Muscle of leg (tissue), 16 donors: ENCODE measurements at places on chromosomes 5 and 9. TPM values are rescaled to one million over a fixed set of nuclear protein-coding genes. Genes with fewer than 3 reads are reported as not detected.

- H3K4me3 ChIP-seq = no peak overlapping the region
- no peaks in the 10 kb centered on the region for H3K36me3 ChIP-seq
- H3K4me1 ChIP-seq = peaks cover 2% of the 10 kb centered on the region
- peak; percentile 30 for DNase-seq
These were observed 34.2 kb upstream of the STRBP start for GRCh38 chr9:123302348-123303214.

- DNase-seq = no peak
- peaks cover 3% of the 10 kb centered on the region for H3K36me3 ChIP-seq
- no peak overlapping the region for H3K4me3 ChIP-seq
- H3K27ac ChIP-seq = peak overlapping the region; percentile 90
These were observed 30.8 kb downstream of the COL15A1 start for GRCh38 chr9:98974554-98974953.

GRCh38 chr5:144028058-144028457, 142.4 kb downstream of the YIPF5 start:
- peaks cover 15% of the 10 kb centered on the region for H3K4me1 ChIP-seq
- no peaks in the 10 kb centered on the region for H3K27me3 ChIP-seq
- H3K27ac ChIP-seq = peak overlapping the region; percentile 78
- peak; percentile 96 for DNase-seq
- H3K36me3 ChIP-seq = no peaks in the 10 kb centered on the region

GRCh38 chr5:57420801-57421200, 61.8 kb downstream of the ACTBL2 start:
- no peak overlapping the region for H3K4me3 ChIP-seq
- peaks cover 5% of the 10 kb centered on the region for H3K4me1 ChIP-seq
- no peaks in the 10 kb centered on the region for H3K27me3 ChIP-seq
- no peak overlapping the region for H3K27ac ChIP-seq

GRCh38 chr5:33441241-33442177, 744 bp downstream of the TARS1 start:
- H3K36me3 ChIP-seq = peaks cover 10% of the 10 kb centered on the region
- H3K27me3 ChIP-seq = no peaks in the 10 kb centered on the region
- peaks cover 14% of the 10 kb centered on the region for H3K4me1 ChIP-seq
- peak; percentile 78 for DNase-seq

- H3K4me1 ChIP-seq = no peaks in the 10 kb centered on the region
- no peaks in the 10 kb centered on the region for H3K36me3 ChIP-seq
- H3K27ac ChIP-seq = no peak overlapping the region
- no peak overlapping the region for H3K4me3 ChIP-seq
- no peak for DNase-seq
- H3K27me3 ChIP-seq = no peaks in the 10 kb centered on the region
These were observed 9.4 kb upstream of the GLT6D1 start for GRCh38 chr9:135648494-135649410.

DNA sequence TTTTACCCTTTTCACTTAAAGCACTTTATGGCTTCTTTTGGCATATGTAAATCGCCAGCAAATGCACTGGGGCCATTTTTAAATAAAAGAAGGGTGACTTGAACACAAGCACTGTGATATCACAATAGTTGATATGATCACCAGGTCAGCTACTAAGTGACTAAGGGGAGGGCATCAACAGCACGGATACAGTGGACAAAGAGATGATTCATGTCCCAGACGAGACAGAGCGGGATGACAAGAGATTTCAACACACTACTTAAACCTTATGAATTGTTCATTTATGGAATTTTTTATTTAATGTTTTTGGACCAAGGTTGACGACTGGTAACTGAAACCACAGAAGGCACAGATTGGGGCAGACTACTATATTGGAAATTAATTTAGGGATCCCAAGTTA, 54.1 kb downstream of the RORB start:
- H3K27ac ChIP-seq = no peak overlapping the region
- no peaks in the 10 kb centered on the region for H3K36me3 ChIP-seq
- no peaks in the 10 kb centered on the region for H3K27me3 ChIP-seq
- no peak for DNase-seq
- H3K4me1 ChIP-seq = no peaks in the 10 kb centered on the region

DNA sequence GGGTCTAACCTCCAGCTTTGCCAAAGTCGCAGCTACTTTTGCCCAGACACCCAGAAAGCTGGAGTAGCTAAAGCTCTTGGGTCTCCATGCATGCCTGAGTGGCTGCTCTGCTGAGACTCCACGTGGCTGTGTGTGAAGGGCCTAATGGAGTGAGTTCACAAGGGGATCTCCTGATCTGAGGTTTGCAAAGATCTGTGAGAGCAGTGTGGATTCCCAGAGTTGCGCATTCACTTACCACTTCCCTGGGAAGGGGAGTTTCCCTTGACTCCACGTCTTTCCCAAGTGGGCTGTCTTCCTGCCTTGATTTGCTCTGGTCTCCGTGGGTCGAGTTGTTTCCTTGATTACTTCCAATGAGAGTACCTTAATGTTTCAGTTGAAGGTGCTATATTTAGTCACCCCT, 17.6 kb upstream of the CDKN2B start:
- no peaks in the 10 kb centered on the region for H3K4me1 ChIP-seq
- no peaks in the 10 kb centered on the region for H3K36me3 ChIP-seq
- no peaks in the 10 kb centered on the region for H3K27me3 ChIP-seq
- DNase-seq = no peak

GRCh38 chr5:26622947-26623346, 415.4 kb downstream of the CDH9 start:
- no peaks in the 10 kb centered on the region for H3K4me1 ChIP-seq
- no peaks in the 10 kb centered on the region for H3K27me3 ChIP-seq
- DNase-seq = no peak
- no peaks in the 10 kb centered on the region for H3K36me3 ChIP-seq
- no peak overlapping the region for H3K27ac ChIP-seq

DNA sequence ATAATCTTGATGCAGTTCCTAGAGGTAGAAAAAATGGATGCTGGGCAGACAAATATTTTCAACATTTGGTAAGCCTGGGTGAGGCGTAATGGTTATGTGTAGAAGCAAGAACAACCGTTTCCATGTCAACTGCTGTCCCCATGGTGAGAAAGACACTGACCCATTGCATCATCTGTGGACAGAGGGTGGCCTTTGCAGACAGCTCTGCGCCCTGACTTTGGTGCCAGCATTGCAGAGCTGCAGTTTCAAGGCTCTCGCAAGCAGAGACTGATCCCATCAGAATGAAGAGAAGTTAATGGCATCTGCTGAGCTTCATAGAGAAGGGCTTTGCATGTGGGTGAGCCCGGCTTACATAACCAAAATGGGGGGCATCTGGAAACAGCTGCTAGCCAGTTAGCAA, 179.0 kb upstream of the ADRA1B start:
- H3K4me3 ChIP-seq = no peak overlapping the region
- no peaks in the 10 kb centered on the region for H3K36me3 ChIP-seq
- no peak for DNase-seq
- no peak overlapping the region for H3K27ac ChIP-seq

DNA sequence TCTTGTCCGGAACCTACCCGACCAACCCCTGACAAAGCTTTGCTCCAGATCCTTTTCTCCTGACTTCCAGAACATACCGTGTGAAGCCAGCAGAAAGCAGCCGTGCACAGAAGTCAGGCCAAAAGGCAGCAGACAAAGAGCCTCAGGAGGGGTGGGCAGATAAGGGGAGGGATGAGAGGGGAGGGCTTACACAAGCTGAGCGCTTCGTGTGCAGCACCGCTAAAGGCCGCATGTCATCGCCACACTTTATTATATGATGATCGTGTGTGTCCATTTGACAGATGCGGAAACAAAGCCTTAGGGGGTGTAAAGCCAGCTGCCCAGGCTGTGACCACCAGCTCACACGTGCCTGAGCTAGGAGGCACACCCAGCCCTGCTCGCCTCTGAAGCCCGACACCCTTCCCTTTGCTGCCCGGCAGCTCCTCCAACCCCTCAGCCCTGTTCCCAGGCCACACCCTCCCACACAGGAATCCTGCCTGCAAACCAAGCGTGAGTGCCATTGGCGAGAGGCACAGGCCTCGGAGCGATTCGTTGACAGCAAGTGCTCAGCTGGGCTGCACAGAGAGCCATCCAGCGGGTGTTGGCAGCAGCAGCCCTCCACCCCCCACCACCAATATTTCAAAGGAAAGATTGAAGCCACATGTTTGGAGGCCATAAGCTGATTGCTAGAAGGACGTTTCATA, 170.5 kb upstream of the SMIM23 start:
- no peak overlapping the region for H3K4me3 ChIP-seq
- DNase-seq = peak; percentile 79
- H3K27me3 ChIP-seq = peaks cover 18% of the 10 kb centered on the region
- peaks cover 18% of the 10 kb centered on the region for H3K4me1 ChIP-seq

DNA sequence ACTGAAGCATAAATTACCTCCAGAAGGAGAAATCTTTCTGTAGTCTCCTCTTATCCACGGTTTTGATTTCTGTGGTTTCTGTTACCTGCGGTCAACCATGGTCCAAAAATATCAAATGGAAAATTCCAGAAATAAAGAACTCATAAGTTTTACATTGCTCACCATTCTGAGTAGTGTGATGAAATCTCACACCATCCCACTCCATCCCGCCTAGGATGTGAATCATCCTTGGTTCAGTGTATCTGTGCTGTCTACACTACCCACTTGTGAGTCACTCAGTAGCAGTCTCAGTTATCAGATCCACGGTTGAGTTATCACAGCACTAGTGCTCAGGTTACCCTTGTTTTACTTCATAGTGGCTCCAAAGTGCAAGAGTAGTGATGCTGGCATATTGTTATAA, 371.2 kb downstream of the NFIB start:
- H3K4me3 ChIP-seq = no peak overlapping the region
- H3K4me1 ChIP-seq = peaks cover 13% of the 10 kb centered on the region
- no peak for DNase-seq
- H3K27ac ChIP-seq = peak overlapping the region; percentile 81

- H3K27ac ChIP-seq = no peak overlapping the region
- no peaks in the 10 kb centered on the region for H3K36me3 ChIP-seq
- no peak for DNase-seq
- H3K4me3 ChIP-seq = no peak overlapping the region
These were observed 88.6 kb downstream of the GDNF start for GRCh38 chr5:37751227-37751626.

- H3K36me3 ChIP-seq = no peaks in the 10 kb centered on the region
- peaks cover 26% of the 10 kb centered on the region for H3K4me1 ChIP-seq
- peaks cover 11% of the 10 kb centered on the region for H3K27me3 ChIP-seq
- peak within 1 kb of the TSS; percentile 25 for H3K4me3 ChIP-seq
- peak; percentile 92 for DNase-seq
These were observed at the start of gene TNC for GRCh38 chr9:115117999-115118878. TSS of gene TNC (minus strand) at chr9:115118157. CDS start at chr9:115091018, 27,139 bp downstream.

- H3K27ac ChIP-seq = no peak overlapping the region
- H3K36me3 ChIP-seq = no peaks in the 10 kb centered on the region
- peaks cover 5% of the 10 kb centered on the region for H3K27me3 ChIP-seq
- H3K4me1 ChIP-seq = no peaks in the 10 kb centered on the region
- no peak overlapping the region for H3K4me3 ChIP-seq
- no peak for DNase-seq
These were observed 82.1 kb downstream of the HRH2 start for GRCh38 chr5:175740014-175740413.

DNA sequence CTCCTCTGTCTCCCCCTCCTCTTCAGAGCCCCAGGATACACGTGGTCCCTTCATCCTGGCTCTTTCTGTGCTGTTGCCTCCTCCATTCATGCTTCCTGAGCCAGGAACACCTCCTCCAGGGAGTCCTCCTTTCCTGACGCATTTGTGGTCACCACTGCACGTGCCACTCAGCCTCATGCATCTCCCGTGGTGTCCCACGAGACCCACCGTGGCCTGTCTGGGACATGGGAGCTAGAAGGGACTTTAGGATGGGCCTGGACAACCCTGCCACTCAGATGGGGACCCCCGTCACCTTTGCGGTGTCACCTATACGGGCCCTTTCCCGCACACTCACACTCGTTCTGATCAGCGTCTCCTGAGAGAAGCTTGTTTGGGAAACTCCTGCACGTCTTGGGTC, 6.7 kb downstream of the GLIPR2 start:
- H3K4me3 ChIP-seq = no peak overlapping the region
- peaks cover 54% of the 10 kb centered on the region for H3K36me3 ChIP-seq
- no peaks in the 10 kb centered on the region for H3K27me3 ChIP-seq
- H3K4me1 ChIP-seq = peaks cover 61% of the 10 kb centered on the region
- H3K27ac ChIP-seq = peak overlapping the region; percentile 65
- no peak for DNase-seq

DNA sequence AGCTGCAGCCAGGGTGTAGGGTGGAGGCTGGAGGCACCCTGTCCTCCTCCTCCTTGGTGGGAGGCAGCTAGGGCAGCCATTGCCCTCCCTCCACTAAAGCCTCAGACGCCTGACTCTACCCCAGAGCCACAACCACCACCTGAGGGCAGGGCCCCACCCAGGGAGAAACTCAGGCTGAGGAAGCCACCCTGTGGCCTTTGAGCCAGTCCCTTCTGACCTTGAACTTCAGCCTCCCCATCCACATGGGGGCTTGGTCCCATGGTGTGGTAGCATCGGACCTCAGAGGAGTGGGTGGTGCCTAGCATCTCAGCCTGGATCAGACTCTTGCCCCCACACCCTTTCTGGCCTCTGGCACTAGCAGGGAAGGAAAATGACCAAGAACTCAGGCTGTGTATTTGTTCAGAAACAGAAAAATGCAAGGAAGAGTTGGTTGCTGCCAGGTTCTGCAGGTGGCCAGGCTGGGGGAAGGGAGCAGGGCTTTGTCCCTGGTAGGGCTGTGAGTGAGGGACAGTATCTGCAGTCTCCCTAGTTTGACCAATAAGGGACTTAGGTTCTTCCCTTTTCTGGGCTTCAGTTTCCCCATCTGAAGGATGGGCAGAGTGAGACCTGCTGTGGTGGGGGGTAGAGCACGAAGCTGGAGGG, 3.2 kb downstream of the DAB2IP start:
- H3K27ac ChIP-seq = no peak overlapping the region
- DNase-seq = no peak
- H3K4me3 ChIP-seq = no peak overlapping the region
- H3K27me3 ChIP-seq = peaks cover 4% of the 10 kb centered on the region
- H3K36me3 ChIP-seq = peaks cover 26% of the 10 kb centered on the region

DNA sequence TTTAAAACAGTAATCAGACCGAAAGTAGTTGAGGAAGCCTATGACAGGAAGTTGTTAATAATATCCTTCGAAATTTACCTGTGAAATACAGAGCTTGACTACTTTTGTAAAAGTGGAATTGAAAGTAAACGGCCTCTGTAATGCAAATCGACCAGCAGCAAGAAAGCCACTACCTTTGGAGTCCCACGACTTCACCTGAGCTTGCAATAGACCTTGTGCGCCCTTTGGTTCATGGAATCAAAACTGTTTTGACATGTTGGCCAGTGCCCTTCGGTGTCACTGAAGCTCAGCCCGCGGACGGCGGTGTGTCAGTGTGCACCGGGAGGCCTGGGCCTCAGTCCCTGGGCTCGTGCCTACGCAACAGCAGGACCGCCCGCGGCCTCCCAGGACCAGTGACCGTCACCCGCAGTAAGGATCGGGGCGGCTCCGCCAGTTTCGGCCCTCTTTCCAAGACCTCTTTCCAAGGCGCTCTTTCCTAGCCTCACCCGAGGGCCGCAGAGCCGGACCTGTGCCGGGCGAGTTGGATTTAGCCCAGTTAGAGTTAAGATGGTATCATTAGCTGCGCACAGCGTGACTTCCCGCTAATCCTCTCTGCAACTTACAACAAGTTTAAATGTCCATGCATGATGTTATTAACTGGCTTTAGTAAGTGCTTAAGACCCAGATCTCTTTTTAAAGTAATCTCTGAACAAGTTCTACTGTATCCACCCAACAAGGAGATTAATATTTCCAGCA, 223.3 kb downstream of the MEF2C start:
- peaks cover 32% of the 10 kb centered on the region for H3K27me3 ChIP-seq
- H3K36me3 ChIP-seq = no peaks in the 10 kb centered on the region
- no peak overlapping the region for H3K27ac ChIP-seq
- peaks cover 12% of the 10 kb centered on the region for H3K4me1 ChIP-seq
- no peak overlapping the region for H3K4me3 ChIP-seq

The LOX gene
- polyA plus RNA-seq = 110 TPM

The PHF24 gene
- 0.54 TPM for polyA plus RNA-seq

The SVEP1 gene
- polyA plus RNA-seq = 19.0 TPM

The CIZ1 gene
- 93.1 TPM for polyA plus RNA-seq

The SLC27A6 gene
- polyA plus RNA-seq = 0.93 TPM

The LHX3 gene
- not detected for polyA plus RNA-seq

The GABRB2 gene
- 1.0 TPM for polyA plus RNA-seq

The LCN10 gene
- polyA plus RNA-seq = 10.5 TPM

The CLIC3 gene
- 0.68 TPM for polyA plus RNA-seq
